Activated naive CD8-positive, alpha-beta T cell treated with anti-CD3 and anti-CD28 coated beads, Interleukin-2, amount 10 ng/mL, durations not matched to agents 7 days and 5 days (primary cell): ENCODE measurements at places on chromosomes 7 and 10. TPM values are rescaled to one million over a fixed set of nuclear protein-coding genes. Genes with fewer than 3 reads are reported as not detected.
A peak's percentile ranks its signal among the peaks of the same experiment; 100 is the strongest.

The GPR158 gene
- not detected for total RNA-seq

The GDF10 gene
- total RNA-seq: 0.11 TPM

The C10orf71 gene
- total RNA-seq: not detected

The CAV2 gene
- total RNA-seq: not detected

The INTS15 gene
- 47.3 TPM for total RNA-seq

The PRR15 gene
- not detected for total RNA-seq

The CPN1 gene
- not detected for total RNA-seq

The PNLIPRP1 gene
- not detected for total RNA-seq

The XPNPEP1 gene
- total RNA-seq: 92.9 TPM

DNA sequence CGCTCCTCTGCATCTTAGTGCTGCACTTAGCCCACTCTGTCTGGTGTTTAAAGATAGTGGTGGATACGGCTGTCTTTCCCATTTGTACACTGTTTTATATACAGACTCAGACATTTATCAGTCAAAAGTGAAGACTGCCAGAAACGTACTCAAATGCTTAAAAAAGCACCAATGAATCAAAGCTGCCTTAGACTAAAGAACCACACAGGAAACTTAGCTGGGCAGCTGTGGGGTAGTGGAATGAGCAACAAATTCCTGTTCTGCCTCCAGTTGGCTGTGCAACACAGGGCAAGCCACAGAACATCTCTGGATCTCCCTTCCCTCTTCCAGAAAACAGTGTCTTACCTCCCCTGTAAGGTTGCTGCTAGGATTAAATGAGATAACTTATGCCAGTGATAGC is 76.0 kb downstream of the ATXN7L1 start:
- no peak overlapping the region for H3K4me3 ChIP-seq
- no peak overlapping the region for H3K27ac ChIP-seq
- no peak for DNase-seq

- H3K4me3 ChIP-seq: no peak overlapping the region
- H3K27me3 ChIP-seq: no peaks in the 10 kb centered on the region
- DNase-seq: no peak
- no peak overlapping the region for H3K27ac ChIP-seq
Measured at GRCh38 chr7:100053215-100053614, 3.6 kb downstream of the ZSCAN21 start.

DNA sequence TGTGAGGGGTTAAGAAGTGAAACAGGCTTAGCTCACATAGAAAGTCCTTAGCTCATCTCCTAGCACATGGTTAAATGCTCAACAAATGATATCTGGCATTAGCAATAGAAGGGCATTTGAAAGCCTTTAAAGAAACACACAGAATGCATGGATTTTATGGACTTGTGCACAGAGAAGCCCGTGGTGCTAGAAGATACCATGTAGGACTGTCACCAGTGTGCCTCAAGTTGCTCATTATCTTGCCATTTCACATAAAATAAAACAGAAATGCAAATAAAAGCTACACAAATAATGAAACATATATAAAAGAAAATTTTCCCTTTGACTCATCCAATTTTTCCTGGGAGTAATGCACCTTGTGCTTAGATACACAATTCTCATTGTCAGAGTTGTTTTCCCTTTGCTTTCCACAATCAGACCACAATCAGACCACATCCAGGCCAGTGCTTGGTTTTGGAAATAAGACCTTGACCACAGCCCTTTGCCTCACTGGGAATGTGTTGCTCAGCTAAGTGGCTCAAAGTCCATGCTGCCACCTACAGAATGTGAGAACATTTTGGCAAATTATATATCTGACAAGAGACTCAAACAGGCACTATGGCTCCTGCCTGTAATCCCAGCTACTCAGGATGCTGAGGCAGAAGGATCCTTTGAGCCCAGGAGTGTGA is 9.5 kb upstream of the WDR11 start:
- H3K27ac ChIP-seq: no peak overlapping the region
- H3K27me3 ChIP-seq: peaks cover 2% of the 10 kb centered on the region
- peaks cover 4% of the 10 kb centered on the region for H3K4me1 ChIP-seq
- no peak for DNase-seq
- no peak overlapping the region for H3K4me3 ChIP-seq
- no peaks in the 10 kb centered on the region for H3K36me3 ChIP-seq

DNA sequence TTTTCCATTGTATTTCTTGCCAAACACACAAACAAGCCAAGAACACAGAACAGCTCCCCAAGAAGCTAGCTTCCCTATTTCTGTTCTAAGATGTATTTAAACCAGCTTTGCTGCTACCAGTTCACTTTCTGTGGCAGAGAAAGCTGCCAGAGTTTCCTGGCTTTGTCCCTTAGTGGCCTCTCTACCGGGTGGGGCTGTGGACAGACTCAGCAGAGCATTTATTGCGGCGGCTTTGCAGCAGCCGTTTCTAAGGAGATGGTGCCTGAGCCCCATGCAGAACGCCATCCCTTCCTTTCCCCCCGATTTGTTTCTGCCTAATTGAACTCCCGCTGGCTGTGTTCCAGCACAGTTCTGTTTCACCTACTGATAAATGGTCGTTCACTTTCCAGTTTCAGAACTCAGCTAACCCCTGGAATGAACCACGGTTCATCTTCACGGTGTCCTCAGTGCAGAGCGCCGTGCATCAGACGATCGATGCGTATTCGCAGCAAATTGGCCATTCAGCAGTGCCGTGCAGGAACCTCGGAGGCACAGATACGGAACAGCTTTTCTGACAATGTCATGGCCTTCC is 33.8 kb upstream of the SFMBT2 start:
- H3K4me1 ChIP-seq: peaks cover 5% of the 10 kb centered on the region
- no peak for DNase-seq
- peaks cover 3% of the 10 kb centered on the region for H3K27me3 ChIP-seq

GRCh38 chr10:114634609-114634979 is 23.5 kb downstream of the ABLIM1 start:
- no peak overlapping the region for H3K27ac ChIP-seq
- peaks cover 45% of the 10 kb centered on the region for H3K27me3 ChIP-seq
- DNase-seq: no peak
- peaks cover 12% of the 10 kb centered on the region for H3K4me1 ChIP-seq
- H3K4me3 ChIP-seq: no peak overlapping the region
- no peaks in the 10 kb centered on the region for H3K36me3 ChIP-seq

- H3K27me3 ChIP-seq: no peaks in the 10 kb centered on the region
- H3K4me1 ChIP-seq: no peaks in the 10 kb centered on the region
- no peak overlapping the region for H3K4me3 ChIP-seq
- DNase-seq: no peak
- no peak overlapping the region for H3K27ac ChIP-seq
Measured at GRCh38 chr7:148447221-148447849, 143.2 kb upstream of the C7orf33 start.

- no peak for DNase-seq
- no peaks in the 10 kb centered on the region for H3K4me1 ChIP-seq
- no peak overlapping the region for H3K4me3 ChIP-seq
- no peak overlapping the region for H3K27ac ChIP-seq
Measured at GRCh38 chr10:101110856-101111523, 20.1 kb upstream of the TLX1 start.

DNA sequence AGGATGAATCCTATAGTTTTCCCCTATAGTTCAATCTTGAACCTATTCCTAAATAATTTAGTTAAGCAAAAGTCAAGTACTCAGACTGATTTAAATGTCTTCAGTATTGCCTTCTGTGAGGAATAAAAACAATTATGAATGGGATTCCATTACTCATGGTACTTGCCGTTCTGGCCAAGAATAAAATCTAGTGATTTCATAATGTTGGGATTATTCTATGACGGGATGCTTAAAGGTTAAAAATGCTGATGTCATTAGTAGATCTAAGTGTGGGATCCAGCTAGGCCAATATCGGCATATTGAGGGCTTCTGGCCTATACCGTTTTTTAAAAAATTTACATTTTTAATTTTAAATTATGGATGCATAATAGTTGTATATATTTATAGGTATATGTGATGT is 5.3 kb downstream of the BPGM start:
- H3K36me3 ChIP-seq: peaks cover 35% of the 10 kb centered on the region
- no peak overlapping the region for H3K4me3 ChIP-seq
- peaks cover 29% of the 10 kb centered on the region for H3K4me1 ChIP-seq
- no peak for DNase-seq
- no peaks in the 10 kb centered on the region for H3K27me3 ChIP-seq

DNA sequence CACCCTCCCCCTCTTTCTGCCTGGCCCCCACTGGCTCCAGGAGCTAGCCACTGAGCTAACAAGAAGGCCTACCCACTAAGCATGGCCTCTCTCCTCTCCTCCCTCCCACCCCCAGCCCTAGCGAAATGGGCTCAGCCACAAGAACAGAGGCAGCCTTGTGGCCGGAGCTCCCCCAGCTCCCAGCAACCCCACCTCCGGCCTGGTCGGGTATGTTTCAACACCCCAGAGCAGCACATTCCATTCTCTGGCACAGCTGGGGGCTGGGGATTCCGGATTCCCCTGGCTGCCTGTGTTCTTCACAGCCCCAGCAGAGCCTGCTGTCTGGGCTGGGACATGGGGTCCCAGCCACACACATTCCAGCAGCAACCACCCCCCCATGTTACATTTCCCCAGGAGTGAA is 9.0 kb downstream of the SFRP5 start:
- H3K4me1 ChIP-seq: peaks cover 6% of the 10 kb centered on the region
- no peak overlapping the region for H3K4me3 ChIP-seq
- DNase-seq: no peak
- no peak overlapping the region for H3K27ac ChIP-seq
- H3K27me3 ChIP-seq: no peaks in the 10 kb centered on the region
- peaks cover 12% of the 10 kb centered on the region for H3K36me3 ChIP-seq

DNA sequence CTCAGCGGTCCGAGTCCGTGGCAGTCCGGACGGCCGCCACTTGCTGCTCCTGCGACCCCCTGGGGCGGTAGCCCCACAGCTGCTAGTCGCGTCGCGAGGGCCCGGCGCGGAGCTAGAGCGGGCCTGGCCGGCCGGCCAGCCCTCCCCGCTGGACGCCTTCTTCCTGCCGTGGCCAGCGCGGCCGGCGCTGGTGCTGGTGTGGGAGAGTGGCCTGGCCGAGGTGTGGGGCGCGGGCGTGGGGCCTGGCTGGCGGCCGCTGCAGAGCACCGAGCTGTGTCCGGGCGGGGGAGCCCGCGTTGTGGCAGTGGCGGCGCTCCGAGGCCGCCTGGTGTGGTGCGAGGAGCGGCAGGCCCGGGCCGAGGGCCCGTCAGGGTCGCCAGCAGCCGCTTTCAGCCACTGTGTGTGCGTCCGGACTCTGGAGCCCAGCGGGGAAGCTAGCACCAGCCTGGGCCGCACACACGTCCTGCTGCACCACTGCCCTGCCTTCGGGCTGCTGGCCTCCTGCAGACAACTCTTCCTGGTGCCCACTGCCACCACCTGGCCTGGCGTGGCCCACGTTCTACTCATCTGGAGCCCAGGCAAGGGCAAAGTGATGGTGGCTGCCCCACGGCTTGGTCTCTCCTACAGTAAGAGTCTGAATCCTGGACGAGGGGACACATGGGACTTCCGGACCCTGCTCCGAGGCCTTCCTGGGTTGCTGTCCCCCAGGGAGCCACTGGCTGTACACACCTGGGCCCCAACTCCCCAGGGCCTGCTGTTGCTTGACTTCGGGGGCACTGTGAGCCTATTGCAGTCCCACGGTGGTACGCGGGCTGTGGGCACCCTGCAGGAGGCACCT is 631 bp downstream of the HPS6 start:
- no peaks in the 10 kb centered on the region for H3K27me3 ChIP-seq
- H3K4me1 ChIP-seq: peaks cover 22% of the 10 kb centered on the region
- peak overlapping the region; percentile 85 for H3K27ac ChIP-seq
- H3K4me3 ChIP-seq: peak overlapping the region; percentile 89
- H3K36me3 ChIP-seq: peaks cover 3% of the 10 kb centered on the region

- DNase-seq: no peak
- H3K4me3 ChIP-seq: no peak overlapping the region
- H3K4me1 ChIP-seq: peaks cover 4% of the 10 kb centered on the region
- peaks cover 3% of the 10 kb centered on the region for H3K27me3 ChIP-seq
- no peak overlapping the region for H3K27ac ChIP-seq
- no peaks in the 10 kb centered on the region for H3K36me3 ChIP-seq
Measured at GRCh38 chr10:32142646-32143045, 86.4 kb upstream of the KIF5B start.

GRCh38 chr7:81627536-81628287 is 142.1 kb downstream of the HGF start:
- H3K4me1 ChIP-seq: no peaks in the 10 kb centered on the region
- H3K36me3 ChIP-seq: no peaks in the 10 kb centered on the region
- no peak for DNase-seq
- no peak overlapping the region for H3K27ac ChIP-seq

DNA sequence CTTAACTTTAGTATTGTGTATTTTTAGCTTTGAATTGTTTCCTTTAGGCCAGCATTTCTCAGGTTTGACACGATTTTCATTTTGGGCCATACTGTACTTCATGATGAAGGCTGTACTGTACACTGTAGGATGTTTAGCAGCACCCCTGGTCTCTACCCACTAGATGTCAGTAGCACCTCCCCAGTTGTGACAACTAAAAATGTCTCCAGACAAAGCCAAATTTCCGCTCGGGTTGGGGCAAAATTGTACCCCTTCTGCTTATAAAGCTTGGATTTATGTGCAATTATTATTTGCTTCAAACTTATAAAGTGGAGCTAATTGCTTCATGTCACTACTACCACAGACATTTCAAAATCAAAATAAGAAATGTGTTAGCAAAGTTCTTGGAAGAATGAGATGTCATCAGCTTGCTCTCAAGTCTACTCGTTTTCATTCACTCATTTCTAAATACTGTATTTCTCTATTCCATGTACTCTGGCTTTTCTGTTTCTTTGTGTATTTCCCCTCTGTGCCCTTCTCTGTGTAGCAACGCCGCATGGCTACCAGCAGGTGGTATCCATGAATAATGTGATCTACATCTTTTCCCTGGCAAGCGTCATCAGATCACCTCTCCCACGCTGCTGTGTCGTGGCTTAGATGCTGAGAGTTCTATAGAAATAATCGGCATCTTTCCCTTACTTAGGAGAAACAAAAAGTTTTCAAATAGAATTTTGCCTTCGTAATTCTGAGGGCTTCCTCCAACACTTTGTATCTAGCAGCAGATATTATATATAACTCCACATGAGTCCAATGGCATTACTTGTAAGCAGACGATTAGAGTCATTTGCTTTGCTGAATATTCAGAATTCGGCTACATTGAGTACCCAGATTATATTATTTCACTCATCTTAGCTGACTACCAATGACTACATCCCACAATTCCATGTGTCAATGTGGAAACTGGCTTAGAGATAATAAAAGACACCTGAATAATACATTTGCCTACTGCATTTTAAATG is 47.8 kb upstream of the CALCR start:
- no peaks in the 10 kb centered on the region for H3K36me3 ChIP-seq
- DNase-seq: no peak
- no peaks in the 10 kb centered on the region for H3K4me1 ChIP-seq
- H3K4me3 ChIP-seq: no peak overlapping the region
- peaks cover 3% of the 10 kb centered on the region for H3K27me3 ChIP-seq

DNA sequence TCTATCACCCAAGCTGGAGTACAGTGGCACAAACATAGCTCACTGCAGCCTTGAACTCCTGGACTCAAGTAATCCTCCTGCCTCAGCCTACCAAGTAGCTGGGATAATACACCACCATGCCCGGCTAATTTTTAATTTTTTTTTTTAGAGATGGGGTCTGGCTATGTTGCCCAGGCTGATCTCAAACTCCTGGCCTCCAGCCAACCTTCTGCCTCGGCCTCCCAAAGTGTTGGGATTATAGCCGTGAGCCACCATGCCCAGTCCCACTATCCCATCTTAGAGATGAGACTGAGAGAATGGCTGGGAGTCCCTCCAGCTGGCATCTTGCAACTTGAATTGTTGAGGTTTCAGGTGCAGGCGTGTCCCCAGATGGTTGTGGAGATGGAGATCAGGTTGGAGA is 40.7 kb upstream of the ELN start:
- no peaks in the 10 kb centered on the region for H3K36me3 ChIP-seq
- H3K4me3 ChIP-seq: no peak overlapping the region
- no peaks in the 10 kb centered on the region for H3K27me3 ChIP-seq
- no peak overlapping the region for H3K27ac ChIP-seq
- H3K4me1 ChIP-seq: no peaks in the 10 kb centered on the region
